Skeletal muscle tissue (tissue), 5 donors: ENCODE measurements at places on chromosomes 11 and 22. TPM values are rescaled to one million over a fixed set of nuclear protein-coding genes. Genes with fewer than 3 reads are reported as not detected.

Gene SPDYC
- not detected for total RNA-seq

Gene RAG1
- 1.6 TPM for total RNA-seq

Gene CHEK1
- 9.4 TPM for total RNA-seq

Gene RAB39A
- total RNA-seq: 2.1 TPM

Gene KRTAP5-7
- total RNA-seq: not detected

Gene CCDC90B
- 58.5 TPM for total RNA-seq

Gene KBTBD3
- 3.1 TPM for total RNA-seq

Gene POU2F3
- not detected for total RNA-seq

Gene LIF
- total RNA-seq: 0.52 TPM

Gene RAB36
- total RNA-seq: 0.52 TPM
